ENCODE measurements at places on chromosomes 6 and 20.

GRCh38 chr20:4830696-4831095 is 109.0 kb downstream of the PRND start:
- DNase-seq: no peak

DNA sequence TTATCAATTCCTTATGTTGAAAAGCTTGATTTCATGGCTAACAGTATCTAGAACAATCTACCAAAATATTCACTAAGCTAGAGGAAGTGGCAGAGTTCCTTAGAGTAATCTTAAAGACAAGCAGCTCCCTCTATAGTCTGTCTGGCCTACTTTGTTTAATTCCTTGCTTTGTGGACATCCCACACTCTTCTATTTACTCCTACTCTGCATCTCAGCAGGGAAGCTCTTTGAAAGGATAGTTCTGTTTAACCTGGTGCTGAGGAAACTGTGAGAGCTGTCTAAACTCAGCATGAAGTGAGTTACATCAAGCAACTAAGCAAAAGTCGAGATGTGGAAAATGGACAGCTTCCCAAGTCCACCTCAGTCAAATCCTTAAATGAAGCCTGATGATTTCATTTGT is 4.3 kb downstream of the REV3L start:
- DNase-seq: peak; percentile 42

GRCh38 chr6:111239461-111239860 is 152.2 kb downstream of the SLC16A10 start:
- no peak for DNase-seq

GRCh38 chr20:56513161-56514150 is 11.1 kb upstream of the FAM209A start:
- no peak for DNase-seq

DNA sequence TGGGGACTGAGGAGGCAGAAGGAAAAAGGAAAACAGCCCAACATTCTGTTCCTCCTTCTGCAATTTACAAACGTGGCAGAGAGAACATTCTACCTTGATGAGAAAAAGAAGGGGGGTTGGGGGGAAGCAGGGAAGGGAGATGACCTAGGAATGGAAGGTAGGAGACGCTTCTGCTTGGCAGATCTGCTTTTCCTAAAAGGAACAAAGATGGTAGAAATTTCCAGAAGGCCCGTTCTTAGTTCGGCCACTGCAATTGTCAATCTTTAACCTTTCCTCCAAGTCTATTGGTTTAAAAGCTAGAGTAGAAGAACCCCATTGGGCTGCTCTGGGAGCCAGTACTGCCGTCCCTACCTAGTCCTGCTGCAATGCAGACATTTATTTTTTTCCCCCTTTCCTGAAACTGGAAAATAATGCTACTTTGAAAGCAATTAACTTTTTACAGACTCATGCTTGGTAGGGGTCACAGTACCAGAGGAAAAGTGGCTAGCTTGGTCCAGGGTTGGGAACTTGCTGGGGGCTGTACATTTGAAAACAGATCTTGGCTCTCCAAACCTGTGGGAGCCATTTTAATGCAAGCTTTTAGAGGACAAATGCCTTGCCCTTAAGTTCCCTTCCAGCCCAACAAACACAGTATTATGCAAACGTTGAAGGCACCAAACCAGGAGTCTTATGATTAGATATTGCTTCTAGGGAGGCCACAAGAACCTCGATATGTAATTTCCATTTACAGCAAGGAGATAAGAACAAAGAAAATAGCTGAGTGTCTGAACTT is 2.6 kb downstream of the ZMYND8 start:
- no peak for DNase-seq

DNA sequence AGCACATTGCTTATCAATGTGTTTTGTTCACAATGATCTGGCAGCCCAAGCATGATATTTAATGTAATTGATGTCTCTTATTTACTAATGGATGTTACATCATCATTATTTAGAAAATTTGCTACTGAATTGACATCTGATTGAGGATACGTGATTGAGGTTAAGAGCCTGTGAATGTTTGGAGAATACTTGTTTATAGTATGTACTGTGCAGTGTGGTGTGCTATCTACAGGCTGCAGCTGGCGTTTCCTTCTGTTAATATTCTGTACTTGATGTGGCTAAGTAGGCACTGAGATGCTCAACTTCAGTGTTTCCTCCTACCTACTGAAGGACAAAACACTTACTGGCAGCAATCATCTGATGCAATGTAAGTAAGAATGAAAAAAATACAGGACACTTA is 709.6 kb upstream of the FLRT3 start:
- DNase-seq: no peak

GRCh38 chr6:122405417-122405816 is 6.0 kb downstream of the HSF2 start:
- DNase-seq: no peak

DNA sequence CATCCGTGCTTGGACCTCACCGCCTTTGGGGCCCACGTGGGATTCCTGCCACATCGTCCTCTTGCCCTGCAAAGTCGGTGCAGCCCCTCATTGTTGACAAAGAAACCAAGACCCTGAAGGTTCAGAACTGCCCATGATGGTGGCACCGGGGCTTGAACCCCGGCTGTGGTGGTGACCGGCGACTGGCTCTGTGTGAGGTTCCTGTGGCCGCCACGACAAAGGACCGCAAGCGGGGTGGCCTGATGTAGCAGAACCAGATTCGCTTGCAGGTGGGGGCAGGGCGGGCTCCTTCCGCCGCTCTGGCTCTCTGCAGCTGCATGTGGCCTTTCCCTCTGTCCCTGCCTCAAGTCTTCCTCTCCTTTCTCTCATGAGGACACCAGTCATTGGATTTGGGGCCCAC is 28.7 kb downstream of the SLCO4A1 start:
- no peak for DNase-seq

DNA sequence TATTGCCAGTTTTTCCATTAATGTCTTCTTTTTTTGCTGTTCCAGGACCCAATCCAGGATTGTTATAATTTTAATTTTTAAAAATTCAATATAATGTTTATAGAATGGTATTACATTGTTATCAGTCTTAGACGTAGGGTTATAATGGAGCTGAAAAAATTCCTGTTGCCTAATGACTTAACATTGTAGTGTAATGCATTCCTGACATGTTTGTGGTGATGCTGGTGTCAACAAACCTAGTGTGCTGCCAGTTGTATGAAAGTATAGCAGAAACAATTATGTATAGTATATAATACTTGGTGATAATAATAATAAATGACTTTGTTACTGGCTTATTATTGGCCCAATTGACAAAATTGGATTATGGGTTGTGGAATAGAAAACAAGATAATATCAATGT is 30.4 kb downstream of the KIZ start:
- no peak for DNase-seq

DNA sequence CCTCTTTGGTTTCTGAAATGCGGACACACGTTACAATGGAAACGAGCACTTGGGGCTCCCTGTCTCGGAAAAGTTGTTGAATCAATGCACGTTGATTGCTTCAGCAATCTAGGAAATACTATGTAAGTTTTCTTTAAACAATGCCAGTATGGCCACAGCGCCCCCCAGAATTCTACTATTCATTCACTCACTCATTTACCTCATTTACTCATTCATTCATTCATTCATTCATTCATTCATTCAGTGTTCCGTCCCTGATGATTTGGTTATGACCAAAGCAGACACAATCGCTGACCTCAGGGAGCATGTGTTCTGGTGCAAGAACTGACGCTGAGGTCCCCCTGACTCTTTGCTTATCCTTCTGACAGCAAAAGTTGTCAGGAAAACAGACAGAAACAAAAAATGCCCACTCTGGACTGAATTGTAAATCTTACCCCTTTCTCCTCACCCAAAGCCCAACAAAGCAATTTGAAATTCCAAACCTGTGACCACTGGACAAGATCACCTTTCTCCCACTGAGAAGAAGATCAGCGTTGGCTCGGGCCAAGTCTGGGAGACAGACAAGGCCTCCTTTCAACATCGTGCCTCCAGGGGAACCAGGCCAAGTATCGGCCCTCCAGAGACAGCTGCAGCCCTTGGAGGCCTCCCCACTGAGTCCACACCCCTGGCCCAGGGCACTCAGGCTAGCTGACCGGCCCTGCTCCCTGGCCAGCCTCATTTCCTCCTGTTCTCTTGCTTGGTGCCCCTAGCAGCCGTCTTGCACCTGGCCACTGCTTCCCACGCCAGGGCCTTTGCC is 15.0 kb upstream of the PMEPA1 start:
- DNase-seq: no peak

- no peak for DNase-seq
These were observed 213.9 kb downstream of the ZNF217 start for GRCh38 chr20:53379833-53380120.

- DNase-seq: peak; percentile 35
These were observed 56.2 kb upstream of the EDN1 start for GRCh38 chr6:12233693-12234571.

GRCh38 chr6:76035713-76036112 is 36.7 kb downstream of the IMPG1 start:
- no peak for DNase-seq

GRCh38 chr6:2885967-2886735 is 17.0 kb downstream of the SERPINB9 start:
- no peak for DNase-seq

GRCh38 chr6:45979311-45979710 is 36.3 kb downstream of the CLIC5 start:
- DNase-seq: no peak
